ENCODE measurements at places on chromosomes 7 and 10. TPM values are rescaled to one million over a fixed set of nuclear protein-coding genes. Genes with fewer than 3 reads are reported as not detected.

DNA sequence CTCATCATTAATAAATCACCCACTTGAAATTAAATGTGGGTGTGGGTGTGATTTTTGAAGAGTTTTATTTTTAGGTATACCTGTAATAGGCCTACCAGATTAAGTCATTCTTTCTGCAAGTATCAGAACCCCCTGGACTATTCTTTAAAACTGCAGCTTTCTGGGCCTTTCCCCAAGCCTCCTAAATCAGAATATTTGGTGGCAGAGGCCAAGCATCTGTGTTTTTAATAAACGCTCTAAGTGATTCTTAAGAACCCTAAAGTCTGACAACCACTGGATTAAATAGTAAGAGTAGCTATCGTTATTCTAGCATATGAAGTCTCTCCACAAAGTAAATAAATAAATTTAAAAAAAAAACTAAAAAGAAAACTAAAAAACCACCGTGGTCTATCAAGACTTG, 703.0 kb upstream of the NRP1 start:
- no peaks in the 10 kb centered on the region for H3K27me3 ChIP-seq
- no peak overlapping the region for H3K4me3 ChIP-seq
- no peaks in the 10 kb centered on the region for H3K4me1 ChIP-seq
- H3K36me3 ChIP-seq: no peaks in the 10 kb centered on the region

OR2A42 gene
- 0.46 TPM for total RNA-seq

DNA sequence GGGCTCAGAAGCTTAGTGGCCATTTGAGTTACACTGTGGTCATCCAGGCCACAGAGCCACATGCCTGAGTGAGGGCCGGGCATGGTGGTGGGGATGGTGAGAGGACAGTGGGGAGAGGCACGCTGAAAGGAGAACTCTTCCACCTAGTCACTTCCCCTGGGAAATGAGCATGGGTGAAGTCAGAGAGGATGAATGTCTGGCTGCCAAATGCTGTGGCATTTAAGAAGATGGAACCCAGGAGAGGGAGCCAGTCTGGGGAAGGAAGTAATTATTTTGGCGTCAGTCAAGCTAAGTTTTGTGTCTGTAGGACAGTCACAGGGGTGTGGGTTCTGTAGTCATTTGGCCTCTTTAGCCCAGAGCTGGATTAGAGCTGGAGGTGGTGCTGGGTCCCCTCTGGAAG, 86.0 kb upstream of the PODXL start:
- H3K27me3 ChIP-seq: no peaks in the 10 kb centered on the region
- no peak for DNase-seq
- H3K27ac ChIP-seq: no peak overlapping the region
- H3K4me3 ChIP-seq: no peak overlapping the region

HYAL4 gene
- total RNA-seq: not detected

DNA sequence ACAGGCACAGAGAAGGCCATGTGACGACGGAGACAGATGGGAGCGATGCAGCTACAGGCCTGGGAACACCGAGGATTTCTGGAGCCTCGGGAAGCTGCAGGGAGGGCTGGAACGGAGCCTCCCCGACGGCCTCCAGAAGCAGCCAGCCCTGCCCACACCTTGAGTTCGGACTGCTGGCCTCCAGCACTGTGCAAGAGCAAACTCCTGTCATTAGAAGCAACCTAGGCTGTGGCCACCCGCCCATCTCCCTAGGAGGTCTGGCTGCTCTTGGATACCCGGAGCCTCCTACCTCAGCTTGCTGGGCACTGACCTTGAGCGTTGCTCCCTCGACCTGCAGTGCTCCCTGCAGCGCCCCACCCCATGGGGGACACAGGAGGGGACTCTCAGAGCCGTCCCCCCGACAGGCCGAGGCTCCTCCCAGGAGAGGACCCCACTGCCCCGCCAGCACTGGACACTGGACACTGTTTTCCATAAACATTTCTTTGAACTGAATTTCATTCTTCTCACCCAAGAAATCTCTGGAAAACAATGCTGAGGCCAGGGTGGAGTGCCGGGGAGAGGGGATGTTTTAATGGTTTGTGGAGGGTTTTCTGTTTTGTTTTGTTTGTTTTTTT, 22.5 kb upstream of the TNRC18 start:
- H3K4me1 ChIP-seq: peaks cover 3% of the 10 kb centered on the region
- no peak overlapping the region for H3K4me3 ChIP-seq
- H3K27ac ChIP-seq: no peak overlapping the region

DNA sequence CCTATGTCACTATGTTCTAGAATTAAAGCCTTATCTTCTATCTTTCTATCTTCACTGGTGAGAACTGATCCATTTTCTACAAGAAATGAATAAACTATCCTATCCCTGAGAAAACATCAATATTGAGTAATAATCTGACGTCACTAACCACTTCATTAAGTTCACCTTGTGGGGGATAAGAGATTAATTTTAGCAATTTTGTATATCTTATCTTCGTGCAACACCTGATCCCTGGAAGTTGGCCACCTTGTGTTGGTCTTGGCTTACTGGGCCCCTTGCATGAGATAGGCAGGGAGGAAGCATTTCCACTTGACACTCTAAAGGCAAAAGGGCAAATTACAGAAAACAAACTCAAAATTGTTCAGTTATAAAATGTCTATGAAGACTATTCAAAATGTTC, 20.1 kb upstream of the OR6B1 start:
- no peak overlapping the region for H3K27ac ChIP-seq
- no peak for DNase-seq

GRCh38 chr7:148110097-148110868, 480.3 kb upstream of the C7orf33 start:
- H3K27me3 ChIP-seq: no peaks in the 10 kb centered on the region
- H3K4me3 ChIP-seq: no peak overlapping the region
- H3K27ac ChIP-seq: no peak overlapping the region
- no peak for DNase-seq

PODXL gene
- total RNA-seq: 108 TPM

DNA sequence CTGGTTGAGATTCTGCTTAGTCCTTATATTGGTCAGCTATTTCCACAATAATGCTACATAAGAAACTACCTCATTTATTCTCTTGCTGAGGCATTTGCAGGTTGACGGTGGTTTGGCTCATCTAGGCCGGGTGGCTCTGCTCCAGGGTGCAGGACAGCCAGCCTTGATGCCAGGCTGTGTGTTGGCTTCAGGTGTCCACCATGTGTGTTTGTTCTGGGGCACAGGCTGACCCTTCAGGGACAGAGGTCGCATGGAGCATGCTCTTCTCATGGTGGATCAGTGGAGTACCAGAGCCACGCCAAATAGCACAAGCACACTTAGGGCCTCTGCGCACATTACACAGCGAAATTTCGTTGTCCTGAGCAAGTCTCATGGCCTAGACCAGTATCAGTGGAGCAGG, 249.9 kb downstream of the LRMDA start:
- H3K36me3 ChIP-seq: no peaks in the 10 kb centered on the region
- no peaks in the 10 kb centered on the region for H3K4me1 ChIP-seq
- H3K4me3 ChIP-seq: no peak overlapping the region

DNA sequence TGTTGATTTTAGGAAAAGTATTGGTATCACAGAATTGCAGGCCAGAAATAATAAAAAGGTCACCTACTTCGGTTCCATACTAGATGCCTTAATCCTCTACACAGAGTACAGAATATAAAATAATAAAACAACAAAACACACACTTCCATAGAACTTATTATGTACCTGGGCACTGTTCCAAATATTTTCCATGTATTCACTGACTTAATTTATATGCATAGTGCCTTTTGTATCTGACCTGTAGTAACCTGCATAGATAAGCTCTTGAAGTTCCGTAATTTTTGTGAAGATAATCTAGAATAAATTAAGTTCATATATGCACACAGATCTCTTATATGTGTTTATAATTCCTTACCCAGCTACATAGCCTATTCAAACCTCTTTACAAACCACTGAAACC, 78.3 kb downstream of the RAPGEF5 start:
- DNase-seq: no peak
- H3K27ac ChIP-seq: no peak overlapping the region
- H3K36me3 ChIP-seq: no peaks in the 10 kb centered on the region
- H3K27me3 ChIP-seq: no peaks in the 10 kb centered on the region
- H3K4me1 ChIP-seq: no peaks in the 10 kb centered on the region

GRCh38 chr10:5283305-5284158, 81.2 kb upstream of the UCN3 start:
- H3K4me1 ChIP-seq: peaks cover 15% of the 10 kb centered on the region
- no peak overlapping the region for H3K4me3 ChIP-seq
- H3K27me3 ChIP-seq: no peaks in the 10 kb centered on the region
- no peak for DNase-seq

JAKMIP3 gene
- 0.13 TPM for total RNA-seq

UNCX gene
- total RNA-seq: not detected

All from upper lobe of left lung (tissue), 6 donors.